GOT3 (cell line): ENCODE measurements at places on chromosomes 5 and 9.

GRCh38 chr5:142095651-142096330 lies 12.8 kb upstream of the NDFIP1 start:
- DNase-seq: no peak

GRCh38 chr5:5794118-5794560 lies 371.7 kb downstream of the ICE1 start:
- DNase-seq: no peak

DNA sequence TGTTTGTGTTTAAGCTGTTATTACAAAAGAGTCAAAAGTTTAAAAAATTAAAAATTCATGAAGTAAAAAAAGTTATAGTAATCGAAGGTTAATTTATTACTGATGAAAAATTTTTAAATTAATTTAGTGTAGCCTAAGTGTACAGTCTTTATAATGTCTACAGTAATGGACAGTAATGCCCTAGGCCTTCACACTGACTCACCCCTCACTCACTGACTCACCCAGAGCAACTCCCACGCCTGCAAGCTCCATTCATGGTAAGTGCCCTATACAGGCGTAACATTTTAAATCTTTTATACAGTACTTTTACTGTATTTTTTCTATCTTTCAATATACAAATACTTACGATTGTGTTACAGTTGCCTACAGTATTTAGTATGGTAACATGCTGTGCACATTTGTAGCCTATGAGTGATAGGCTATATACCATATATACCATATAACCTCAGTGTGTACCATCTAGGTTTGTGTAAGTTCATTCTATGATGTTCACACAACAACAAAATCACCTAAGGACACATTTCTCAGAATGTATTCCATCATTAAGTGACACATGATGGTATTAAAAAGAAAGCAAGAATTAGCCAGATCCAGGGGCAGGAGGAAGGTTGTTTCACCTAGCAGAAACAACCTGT lies 40.1 kb downstream of the DCAF10 start:
- no peak for DNase-seq

- DNase-seq: no peak
Observed at GRCh38 chr5:149580808-149581191, 498 bp upstream of the ARHGEF37 start.

- DNase-seq: no peak
Observed at GRCh38 chr9:94703488-94704140, 22.9 kb upstream of the AOPEP start.

DNA sequence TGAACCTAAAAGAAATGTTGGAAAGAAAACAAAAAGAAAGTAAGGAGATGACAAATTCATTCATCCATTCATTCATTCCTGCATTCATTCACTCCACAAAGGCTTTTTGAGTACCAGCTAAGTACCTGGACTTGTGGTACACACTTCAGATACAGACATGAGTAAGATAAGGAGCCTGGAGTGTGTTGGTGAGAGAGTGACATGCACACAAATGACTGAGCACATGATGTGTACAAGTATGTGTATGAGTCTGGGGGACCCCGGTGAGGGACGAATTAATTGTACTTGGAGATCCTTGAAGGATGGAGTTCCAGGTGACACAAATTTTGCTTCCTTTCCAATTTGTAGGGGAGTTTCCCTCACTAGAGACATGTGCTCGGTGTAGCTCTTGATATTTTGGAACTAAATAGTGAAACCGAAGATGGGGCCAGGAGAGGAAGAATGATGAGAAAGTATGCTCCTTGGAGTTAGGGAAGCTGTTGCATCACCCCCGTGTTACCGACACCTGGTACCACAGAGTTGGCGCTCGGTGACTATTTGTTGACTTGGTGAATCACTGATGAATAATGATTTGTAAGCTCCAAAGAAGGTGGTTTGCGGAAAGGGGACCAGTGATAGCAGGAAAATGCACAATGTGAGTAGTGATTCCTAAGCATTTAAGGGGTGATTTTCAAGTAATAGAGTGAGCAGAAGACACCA lies 509.8 kb downstream of the CCDC171 start:
- DNase-seq: no peak

DNA sequence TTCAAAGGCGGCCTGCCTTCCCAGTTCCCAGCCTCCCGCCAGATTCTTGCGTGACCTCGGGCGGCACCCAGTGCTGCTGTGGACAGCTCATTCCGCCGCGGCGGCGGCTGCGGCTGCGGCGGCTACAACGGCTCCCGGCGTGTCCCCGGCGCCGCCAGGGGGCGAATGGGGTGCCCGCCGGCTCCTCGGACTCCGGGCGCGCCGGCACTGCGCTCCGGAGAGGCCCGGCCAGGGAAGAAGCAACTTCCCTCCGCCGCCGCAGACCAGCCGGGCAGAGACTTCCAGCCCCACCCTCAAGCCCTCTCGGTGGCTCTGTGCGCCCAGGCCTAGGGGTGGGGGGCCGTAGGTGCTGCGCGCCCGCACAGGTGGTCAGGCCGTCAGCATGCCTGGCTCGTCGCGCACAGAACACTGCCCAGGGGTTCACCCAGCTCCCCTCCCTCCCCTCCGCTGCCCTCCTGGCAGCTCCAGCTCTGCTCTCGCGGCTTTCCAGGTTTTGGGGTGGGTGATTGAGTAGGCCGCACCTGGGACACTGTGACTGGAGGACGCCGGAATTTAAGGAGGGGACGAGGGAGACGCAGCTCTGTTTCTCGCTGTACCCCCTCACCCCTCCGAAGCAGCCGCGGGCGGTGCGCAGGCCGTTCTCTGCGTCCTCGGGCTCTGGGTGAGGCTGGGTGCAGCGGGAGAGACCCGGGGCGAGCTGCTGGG lies 20.2 kb downstream of the IGIP start:
- DNase-seq: peak; percentile 74

- no peak for DNase-seq
Observed at GRCh38 chr5:55066277-55066676, 36.2 kb upstream of the GZMA start.

DNA sequence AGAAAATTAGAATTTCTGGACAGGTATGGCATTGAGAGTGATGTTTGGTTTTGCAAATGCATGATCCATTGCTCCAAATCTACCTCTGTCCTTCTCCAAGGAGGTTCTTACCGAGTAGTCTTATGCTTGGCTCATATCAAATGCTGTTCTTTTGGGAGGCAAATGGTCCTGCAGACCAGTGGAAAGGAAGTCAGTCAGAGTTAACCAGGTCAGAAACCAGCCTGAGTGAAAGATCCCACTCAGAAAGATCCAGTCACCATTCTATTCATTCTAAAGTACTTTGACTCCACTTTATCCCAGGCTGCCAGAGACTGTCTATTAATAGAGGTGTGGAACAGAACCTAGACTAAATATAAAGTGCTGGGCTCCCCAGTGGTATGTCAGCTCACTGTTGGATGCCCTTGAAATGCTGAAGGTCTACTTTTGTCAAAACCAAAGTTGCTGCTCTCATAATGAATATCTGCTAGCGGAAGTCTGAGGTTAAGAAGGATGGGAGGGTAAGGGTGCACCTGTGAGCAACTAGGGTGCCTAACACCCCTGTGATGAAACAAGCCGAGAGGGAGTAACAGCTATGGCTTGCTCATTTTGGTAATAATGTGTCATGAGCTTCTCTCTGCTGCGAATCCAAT lies 302.2 kb downstream of the ZNF608 start:
- no peak for DNase-seq

- DNase-seq: no peak
Observed at GRCh38 chr9:9016597-9016996, 1217.0 kb upstream of the DMAC1 start.

GRCh38 chr9:114613919-114614318 lies 2.8 kb downstream of the TMEM268 start:
- no peak for DNase-seq

DNA sequence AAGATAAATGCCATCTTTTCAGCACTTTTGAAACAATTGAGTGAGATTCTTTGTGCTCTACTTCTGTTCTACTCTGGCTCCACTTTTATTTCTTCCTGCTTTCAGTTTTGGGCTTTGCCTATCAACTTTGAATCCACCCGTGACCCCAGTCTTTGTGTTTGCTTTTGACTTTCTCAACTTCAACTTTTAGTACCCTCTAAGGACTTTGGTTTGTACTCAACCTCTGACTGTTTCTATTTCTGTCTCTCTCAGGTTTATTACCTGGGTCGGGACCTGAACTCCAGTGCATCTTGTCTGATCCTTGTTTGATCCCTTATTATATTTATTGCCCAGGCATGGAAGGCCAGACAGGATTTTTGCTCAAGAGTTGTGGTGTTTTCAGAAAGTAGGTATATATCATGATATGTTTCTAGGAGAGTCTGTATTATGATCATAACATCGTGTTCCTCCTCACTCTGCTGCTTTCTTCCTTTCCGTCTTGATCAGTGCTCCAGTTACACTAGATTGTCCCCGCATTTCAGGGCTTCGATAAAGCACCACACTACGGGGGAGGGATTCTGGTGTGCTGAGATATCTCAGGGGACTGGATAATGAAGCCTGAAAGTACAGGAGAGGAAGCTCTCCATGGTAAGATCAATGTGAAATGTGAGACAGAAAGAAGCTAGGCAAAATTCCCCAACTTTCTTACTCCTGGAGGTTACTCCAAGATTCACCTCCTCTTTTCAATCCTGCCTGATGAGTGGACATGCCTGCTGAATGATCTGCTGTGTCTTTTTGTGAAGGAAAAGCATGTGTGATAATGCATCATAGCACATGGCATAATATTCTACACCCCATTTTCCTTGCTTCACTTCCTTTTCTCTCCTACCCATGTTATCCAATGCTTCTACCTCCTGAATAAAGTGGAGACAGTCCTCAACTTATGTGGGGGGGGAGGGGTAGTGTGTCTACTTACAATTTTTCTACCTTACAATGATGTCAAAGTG lies 155.5 kb upstream of the GRIN3A start:
- DNase-seq: no peak

DNA sequence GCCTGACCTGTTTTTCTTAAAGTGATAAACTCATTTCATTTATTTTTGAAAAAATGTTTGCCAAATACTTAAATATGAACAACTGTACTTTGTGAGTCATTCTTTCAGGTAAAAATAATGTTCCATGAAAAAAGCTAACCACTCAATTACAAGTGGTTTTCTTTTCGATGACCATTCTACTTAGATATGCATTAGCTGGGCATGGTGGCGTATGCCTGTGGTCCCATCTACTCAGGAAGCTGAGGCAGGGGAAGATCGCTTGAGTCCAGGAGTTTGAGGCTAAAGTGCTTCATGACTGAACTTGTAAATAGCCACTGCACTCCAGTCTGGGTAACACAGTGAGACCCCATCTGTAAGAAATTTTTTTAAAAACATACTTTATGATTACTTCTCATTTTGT lies 4.0 kb upstream of the WDR70 start:
- DNase-seq: no peak

- no peak for DNase-seq
Observed at GRCh38 chr5:90803876-90804275, 245.3 kb downstream of the ADGRV1 start.

GRCh38 chr5:147063943-147064342 lies 170.9 kb upstream of the STK32A start:
- DNase-seq: no peak

DNA sequence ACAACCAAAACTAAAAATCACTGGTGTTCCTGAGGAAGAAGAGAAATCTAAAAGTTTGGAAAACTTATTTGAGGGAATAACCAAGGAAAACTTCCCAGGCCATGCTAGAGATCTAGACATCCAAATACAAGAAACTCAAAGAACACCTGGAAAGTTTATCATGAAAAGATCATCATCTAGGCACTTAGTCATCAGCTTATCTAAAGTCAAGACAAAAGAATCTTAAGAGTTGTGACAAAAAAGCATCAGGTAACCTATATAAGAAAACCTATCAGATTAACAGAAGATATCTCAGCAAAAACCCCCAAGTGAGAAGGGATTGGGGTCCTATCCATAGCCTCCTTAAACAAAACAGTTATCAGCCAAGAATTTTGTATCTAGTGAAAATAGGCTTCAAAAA lies 17.1 kb upstream of the SPEF2 start:
- DNase-seq: no peak
